ENCODE measurements at places on chromosomes 7 and 10. TPM values are rescaled to one million over a fixed set of nuclear protein-coding genes. Genes with fewer than 3 reads are reported as not detected.
A peak's percentile ranks its signal among the peaks of the same experiment; 100 is the strongest.

DNA sequence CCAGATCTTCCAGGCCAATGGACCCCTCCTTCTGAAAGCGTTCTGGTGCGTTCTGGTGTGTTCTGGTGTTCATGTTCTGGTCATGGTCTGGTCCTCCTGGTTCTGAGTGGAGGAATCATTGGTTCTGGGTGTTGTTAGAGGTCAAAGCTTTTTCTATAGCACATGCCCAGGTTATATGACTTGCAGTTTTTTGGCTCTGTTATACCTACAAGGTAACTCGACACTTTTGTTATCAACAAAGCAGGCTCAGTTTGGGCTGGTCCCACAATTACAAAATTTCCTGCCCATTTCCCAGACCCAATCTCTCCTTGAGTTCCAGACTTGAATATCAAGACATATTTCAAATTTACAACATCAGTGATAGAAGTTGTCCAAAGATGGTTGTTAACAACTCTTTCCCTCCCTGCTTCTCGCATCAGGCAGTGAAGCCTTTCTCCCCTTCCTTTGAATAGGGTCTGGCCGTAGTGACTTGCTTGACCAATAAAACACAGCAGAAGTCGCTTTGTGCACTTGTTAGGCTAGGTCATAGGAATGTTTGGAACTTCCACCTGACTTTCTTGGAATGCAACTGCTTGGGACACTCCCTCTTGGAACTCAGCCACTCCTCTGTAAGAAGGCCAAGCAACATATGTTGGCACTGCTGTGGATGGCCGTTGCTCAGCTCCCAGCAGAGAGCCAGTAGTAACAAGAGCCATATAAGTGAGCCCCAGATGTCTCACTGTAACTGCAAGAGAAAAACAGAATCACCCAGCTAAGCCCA is 83.1 kb upstream of the STEAP1B start:
- peak; percentile 86 for DNase-seq

DNA sequence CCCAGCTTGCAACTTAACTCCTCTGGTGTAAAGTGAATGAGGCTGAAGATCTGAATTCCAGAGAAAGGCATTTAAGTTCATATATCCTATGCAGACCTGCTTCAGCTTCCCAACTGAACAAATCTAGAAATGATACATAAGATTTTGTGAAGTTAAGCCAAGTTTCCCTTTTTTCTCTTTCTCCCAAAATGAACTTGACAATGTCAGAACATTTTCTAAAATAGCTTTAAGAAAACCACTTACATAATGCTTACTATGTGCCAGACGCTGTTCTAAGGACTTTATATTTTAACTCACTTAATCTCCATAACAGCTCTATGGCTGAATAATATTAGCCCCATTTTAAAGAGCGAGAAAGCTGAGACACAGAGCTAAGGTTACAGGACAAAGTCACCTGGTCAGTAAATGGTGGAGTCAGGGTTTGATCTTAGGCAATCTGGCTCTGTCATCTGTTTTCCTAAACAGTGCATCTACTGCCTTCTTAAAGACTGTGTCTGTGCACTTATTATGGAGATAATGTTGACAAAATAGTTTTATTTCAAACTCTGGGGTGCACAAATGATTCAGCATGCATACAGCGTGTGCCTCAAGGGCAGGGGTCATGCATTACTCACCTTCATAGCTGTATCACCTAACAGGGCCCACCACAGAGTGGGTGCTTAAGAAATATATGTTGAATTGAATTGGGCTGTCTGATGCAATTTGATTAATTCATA is 66.8 kb downstream of the RHOBTB1 start:
- no peak for DNase-seq

GRCh38 chr10:76640806-76641205 is 996.8 kb downstream of the KCNMA1 start:
- DNase-seq: no peak

DNA sequence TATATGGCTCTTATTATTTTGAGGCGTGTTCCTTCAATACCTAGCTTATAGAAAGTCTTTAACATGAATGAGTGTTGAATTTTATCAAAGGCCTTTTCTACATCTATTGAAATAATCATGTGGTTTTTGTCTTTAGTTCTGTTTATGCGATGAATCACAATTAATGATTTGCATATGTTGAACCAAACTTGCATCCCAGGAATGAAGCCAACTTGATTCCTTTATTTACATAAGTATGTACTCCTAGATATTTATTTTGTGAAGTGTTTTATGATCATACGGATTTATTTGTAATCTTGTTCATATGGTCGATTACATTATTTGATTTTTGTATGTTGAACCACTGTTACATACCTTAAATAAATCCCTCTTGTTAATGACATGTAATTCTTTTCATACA is 244.3 kb upstream of the KCND2 start:
- no peak for DNase-seq

GRCh38 chr10:75406462-75407223 is 5.1 kb upstream of the ZNF503 start:
- DNase-seq: no peak

Gene THNSL1
- total RNA-seq: 7.4 TPM

Gene FOXI2
- 0.23 TPM for total RNA-seq

- peak; percentile 57 for DNase-seq
Measured at GRCh38 chr10:71244431-71245419, 32.4 kb downstream of the UNC5B start.

- no peak for DNase-seq
Measured at GRCh38 chr10:117360994-117361667, 14.1 kb downstream of the PDZD8 start.

Gene PDE1C
- 2.4 TPM for total RNA-seq

DNA sequence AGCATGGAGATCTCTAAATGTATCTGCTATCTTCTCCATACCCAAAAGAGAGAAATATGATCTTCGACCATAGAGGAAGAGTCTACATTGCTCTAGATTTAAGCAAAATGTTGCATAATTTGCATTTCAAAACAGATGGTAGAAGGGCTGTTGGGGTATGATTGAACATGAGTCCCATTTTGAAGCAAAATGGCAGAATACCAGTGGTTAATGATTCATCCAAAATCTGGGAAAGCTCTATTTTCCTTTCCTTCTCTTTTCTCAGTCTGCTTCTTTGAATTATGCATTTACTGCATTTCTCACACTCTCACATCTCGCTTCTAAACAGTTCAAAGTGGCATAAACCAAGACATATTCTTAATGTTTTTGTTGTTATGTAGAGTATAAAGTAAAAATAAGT is 178.5 kb downstream of the MACC1 start:
- no peak for DNase-seq

- DNase-seq: no peak
Measured at GRCh38 chr10:113140143-113141011, 190.3 kb downstream of the TCF7L2 start.

- no peak for DNase-seq
Measured at GRCh38 chr7:117673839-117674238, 194.0 kb downstream of the CFTR start.

DNA sequence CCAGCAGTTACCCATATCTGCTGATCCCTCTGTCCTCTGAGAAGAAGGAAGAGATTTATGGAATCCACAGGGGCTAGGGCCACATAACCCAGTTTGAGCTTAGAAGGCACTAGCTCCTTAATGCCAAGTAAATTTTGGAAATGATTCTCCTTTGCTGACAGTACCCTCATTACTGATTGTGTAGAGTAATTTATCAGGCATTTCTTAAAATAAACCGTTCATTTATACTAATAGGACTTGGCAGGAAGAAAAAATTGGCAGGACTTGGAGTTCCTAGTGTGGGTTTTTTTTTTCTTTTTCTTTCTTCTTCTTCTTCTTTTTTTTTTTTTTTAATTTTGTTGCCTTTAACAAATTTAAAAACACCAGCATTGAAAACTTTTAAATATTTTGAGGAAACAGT is 645.7 kb downstream of the SUGCT start:
- DNase-seq: no peak

DNA sequence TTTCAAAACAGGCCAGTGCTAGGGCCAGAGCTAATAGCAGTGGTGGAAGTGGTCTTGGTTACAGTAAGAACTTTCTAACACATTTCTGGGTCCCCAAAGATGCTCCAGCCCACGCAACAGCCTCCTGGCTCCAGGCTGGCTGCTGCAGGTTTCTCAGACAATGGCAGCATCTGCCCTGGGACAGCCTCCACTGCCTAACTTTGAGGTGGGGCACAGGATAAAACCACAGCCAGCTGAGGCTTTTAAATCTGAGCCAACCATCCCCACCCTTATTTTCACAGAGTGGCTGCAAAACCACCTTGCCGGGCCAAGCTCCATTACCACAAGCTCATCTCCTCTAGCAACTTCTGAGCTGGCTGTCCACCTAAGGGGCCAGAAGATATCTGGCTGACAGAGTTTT is 84.8 kb downstream of the FAM53B start:
- DNase-seq: no peak

DNA sequence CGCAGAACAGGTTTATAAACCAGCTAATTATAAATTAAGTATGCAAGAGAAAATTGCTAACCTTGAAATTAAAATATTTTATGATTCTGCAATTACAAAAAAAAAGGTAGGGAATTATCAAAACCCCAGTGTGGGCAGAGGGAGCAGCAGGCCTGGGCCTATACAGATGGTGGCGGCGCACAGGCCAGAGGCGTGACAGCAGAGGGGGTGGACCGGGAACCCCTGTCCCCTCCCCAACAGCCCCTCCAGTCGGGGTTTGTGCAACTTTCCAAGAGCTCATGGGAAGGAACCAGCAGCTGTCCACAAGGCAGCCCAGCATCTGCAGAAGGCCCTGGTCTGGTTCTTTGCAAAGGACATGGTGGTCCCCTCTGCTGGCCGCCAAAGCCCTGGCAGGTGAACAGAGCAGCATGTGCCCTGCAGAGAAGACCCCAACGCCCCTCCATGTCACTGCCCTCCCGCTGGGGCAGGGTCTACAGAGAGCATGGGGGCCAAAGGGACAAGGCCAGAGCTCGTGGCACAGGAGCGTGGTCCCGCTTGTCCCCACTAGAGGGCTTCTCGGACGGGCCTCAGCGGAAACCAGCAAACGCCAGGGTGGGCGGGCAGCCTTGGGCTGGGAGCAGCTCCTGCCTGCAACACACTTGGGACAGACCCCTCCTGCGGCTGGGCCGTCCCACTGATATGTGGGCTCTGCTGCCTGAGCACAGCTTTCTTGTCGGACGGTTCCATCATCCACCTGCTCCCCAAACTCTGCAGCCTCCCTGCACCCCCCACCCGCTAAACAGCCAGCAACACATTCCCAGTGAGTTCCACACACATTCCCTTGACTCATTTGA is 75.1 kb downstream of the EBF3 start:
- DNase-seq: no peak

GRCh38 chr10:1180836-1181235 is 124.7 kb downstream of the WDR37 start:
- DNase-seq: no peak

DNA sequence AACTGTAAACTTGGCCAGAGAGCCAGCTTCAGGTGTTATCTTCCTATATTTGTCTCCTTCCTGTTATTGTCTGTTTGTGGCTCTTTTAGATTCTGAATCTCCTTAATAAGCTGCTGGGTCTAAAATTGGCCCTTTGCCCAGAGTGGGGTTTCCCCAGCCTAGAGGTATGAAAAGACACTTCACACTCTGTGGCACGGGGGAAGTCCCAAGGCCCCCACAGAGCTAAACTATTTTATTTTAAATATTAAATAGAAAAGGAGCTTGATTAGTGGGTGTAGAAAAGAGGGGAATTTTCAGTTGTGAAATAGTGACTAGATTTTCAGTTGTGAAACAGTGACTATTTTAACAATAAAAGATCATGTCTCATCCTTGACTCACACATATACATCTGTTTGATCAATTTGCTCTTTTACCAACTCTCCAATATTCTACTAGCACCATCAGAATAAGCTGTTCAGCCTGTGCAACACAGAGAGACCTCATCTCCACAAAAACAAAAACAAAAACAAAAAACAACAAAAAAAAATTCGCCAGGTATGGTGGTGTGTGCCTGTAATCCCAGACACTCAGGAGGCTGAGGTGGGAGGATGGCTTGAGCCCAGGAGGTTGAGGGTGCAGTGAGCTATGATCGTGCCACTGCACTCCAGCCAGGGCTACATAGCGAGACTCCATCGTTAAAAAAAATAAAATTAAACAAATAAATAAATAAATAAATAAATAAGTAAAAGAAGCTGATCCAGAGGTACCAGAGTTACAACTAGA is 24.9 kb upstream of the ADO start:
- DNase-seq: peak; percentile 20

- DNase-seq: no peak
Measured at GRCh38 chr10:49509771-49510303, 29.1 kb downstream of the ERCC6 start.

Gene MKX
- 5.2 TPM for total RNA-seq

Gene C10orf67
- total RNA-seq: 0.14 TPM

- DNase-seq: no peak
Measured at GRCh38 chr10:32600317-32600716, 154.4 kb downstream of the CCDC7 start.

DNA sequence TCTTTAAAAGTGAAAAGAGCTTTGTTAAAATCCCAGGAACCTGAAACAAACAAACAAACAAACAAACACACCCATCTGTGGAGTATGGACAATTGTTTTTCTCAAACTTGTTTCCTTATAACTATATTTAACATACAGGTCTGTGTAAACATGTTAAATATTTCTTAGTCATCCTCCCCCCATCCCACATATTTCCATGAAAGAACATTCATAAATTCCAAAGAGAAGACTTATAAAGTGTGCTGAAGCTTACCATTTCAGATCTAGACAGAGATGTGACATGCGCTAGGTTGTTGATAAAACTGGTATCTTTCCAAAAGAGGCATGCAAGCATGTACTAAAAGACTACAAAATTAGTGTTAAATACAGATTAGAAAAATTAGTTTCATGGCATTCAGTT is 6.5 kb downstream of the FKBP14 start:
- no peak for DNase-seq

DNA sequence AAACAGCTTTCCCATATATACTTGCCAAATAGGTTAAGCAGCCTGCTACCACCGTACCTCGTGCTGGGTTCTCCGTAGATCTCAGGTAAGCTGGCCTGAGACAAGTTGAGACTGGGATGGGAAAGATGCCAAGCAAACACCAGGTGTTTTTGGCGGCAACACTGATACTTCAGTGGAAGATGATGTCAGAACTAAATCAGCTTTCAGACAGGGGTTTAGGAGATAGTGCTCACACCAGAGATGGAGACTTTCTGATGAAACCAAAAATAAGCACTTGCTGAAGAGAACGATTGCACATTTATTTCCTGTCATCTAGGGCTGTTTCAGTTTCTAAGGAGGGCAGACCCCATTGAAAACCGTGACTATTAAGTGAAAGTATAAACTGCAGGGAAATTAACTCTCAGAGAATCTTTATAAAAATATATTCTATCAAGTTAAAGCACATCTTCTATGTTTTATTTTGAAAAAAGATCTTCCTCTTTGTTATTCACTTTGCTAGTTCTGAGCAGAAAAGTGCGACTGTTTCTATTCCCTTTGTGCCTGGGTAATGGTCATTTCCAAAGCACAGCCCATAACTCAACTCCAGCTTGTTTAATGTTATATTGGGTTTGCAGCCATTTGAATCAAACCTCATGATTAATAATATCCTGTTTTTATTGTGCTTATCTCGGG is 149.9 kb downstream of the CPED1 start:
- DNase-seq: no peak

DNA sequence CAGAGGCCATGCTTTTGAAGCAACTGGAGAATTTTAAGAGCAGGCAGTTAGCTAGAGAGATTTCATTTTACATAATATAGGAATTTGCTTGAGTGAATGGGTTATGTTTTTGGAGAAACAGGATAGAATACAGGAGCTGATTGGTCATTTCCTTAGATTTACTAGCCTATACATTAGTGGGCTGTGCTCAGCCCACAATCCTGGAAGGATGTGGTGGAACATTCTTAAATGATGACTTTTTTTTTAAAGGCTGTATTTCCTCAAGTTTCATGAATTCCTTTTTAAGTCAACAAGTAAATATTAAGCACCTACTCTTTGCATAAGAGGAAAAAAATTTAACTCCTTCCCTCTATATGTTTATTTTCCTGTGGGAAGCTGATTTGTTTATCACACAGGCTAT is 314.4 kb upstream of the BMPER start:
- DNase-seq: no peak

Data from mucosa of gallbladder (tissue), 1 donor.